ENCODE measurements at places on chromosomes 7 and 10.

GRCh38 chr7:44547536-44548231, 6.6 kb upstream of the NPC1L1 start:
- DNase-seq: no peak

GRCh38 chr7:24690251-24690650, 67.0 kb downstream of the GSDME start:
- no peak for DNase-seq

DNA sequence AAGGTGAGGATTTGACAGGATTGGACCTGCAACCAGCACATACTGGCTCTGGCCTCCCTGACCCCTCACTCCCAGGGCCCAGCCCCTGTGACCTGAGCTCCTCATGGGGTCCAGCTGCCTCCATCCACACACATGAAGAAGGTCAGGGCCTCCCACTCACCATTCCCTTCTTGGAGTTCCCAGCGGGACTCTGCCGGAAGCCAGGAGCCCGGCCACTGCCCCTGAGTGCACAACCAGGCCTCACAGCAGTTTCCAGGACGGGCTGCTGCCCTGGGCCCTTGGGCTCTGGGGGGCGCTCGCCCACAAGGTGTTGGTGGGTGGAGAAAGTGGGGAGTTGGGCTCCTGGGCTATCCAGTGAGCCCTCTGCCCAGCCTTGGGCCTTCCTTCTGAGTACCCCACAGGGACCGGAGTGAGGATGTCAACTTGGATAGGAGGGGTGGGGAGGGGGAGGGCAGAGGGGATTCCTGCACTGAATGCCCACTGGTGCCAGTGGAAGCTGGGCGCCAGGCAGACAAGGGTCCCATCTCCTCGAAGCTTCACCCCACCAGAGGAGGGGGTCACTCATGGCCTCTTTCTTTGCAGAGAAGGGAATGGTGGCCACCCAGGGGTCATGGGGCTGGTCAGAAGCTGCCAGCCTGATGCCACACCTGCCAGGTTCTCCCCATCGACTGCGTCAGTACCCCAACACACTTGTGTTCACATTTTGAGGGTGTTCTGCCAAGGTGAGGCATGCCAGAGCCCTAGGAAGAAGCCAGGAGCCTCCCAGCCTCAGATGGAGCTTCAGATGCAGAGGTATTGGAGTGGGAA, 115.3 kb downstream of the PTPN20 start:
- no peak for DNase-seq

- no peak for DNase-seq
Measured at GRCh38 chr7:44647981-44648714, 41.7 kb downstream of the OGDH start.

GRCh38 chr7:116802746-116803152, 59.6 kb upstream of the CAPZA2 start:
- DNase-seq: no peak

- DNase-seq: no peak
Measured at GRCh38 chr10:7547829-7548228, 118.9 kb downstream of the ITIH5 start.

DNA sequence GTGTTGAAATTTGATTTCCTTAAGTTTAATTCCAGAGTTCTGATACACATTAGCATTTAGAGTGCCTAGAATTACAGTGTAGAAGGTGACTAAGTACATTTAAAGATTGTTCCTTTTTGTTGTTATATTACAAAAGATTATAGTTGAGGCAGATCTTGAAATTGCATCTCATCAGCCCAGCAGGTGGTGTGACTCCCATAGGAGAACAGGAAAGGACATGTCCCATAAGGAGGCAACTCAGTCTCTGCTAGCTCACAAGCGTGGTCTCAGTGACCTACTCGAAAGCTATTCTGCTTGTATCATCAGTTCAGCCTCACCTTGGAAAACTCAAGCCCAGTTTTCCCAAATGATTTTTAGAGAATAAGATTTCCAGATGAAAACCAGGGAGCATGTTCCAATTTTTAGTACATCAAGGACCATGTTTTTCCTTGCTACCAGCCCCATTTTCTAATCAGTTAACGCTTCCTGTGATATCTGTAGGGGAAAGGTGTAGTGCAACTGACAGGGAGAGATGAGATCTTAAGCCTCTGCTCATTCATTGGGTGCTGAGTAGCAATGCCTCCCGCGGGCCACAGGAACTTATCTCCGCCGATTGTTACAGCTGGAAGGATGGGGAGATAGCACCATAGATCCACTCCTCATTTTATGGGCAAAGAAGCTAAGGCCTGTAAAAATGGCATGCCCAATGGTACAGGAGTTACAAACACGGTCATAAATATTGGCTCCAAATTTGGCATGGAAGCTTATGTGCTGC, 1.1 kb upstream of the GNAI1 start:
- no peak for DNase-seq

- no peak for DNase-seq
Measured at GRCh38 chr7:4265676-4266075, 416.4 kb upstream of the FOXK1 start.

- no peak for DNase-seq
Measured at GRCh38 chr7:16688249-16688648, 42.3 kb downstream of the BZW2 start.

GRCh38 chr10:122990278-122990677, 10.1 kb downstream of the PSTK start:
- no peak for DNase-seq

DNA sequence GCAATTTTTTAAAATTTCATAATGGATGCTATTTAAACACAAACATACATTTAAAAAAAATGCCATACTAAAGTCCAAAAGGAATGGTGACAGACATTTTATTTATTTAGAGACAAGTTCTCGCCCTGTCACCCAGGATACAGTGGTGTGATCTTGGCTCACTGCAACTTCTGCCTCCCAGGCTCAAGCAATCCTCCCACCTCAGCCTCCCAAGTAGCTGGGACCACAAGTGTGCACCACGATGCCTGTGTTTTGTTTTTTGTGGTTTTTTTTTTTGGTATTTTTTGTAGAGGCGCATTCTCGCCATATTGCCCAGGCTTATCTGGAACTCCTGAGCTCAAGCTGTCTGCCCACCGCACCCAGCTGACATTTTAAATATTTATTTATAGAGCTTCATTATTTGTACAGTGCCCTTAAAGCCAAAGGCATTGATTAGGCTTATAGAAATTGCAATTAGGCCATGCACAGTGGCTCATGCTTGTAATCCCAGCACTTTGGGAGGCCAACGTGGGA, 703.5 kb downstream of the AUTS2 start:
- no peak for DNase-seq

DNA sequence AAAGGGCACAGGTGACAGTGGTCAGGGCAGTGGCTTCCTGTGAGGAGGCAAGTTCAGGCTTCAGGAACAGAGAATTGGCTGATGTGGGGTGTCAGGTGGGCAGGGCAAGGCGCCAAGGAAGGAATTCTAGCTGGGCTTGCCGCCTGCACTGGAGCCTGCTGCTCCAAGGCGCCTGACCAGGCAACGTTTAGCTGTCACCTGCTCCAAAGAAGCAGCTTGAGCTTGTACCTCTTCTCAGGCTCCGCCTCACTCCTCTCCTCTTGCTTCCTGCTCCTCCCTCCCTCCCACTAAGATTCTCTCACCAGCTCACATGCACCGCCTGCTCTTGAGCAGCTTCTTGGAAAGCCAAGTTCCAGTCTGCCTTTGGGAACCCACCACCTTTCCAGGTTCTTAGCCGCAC, 187.4 kb upstream of the GRB10 start:
- DNase-seq: no peak

DNA sequence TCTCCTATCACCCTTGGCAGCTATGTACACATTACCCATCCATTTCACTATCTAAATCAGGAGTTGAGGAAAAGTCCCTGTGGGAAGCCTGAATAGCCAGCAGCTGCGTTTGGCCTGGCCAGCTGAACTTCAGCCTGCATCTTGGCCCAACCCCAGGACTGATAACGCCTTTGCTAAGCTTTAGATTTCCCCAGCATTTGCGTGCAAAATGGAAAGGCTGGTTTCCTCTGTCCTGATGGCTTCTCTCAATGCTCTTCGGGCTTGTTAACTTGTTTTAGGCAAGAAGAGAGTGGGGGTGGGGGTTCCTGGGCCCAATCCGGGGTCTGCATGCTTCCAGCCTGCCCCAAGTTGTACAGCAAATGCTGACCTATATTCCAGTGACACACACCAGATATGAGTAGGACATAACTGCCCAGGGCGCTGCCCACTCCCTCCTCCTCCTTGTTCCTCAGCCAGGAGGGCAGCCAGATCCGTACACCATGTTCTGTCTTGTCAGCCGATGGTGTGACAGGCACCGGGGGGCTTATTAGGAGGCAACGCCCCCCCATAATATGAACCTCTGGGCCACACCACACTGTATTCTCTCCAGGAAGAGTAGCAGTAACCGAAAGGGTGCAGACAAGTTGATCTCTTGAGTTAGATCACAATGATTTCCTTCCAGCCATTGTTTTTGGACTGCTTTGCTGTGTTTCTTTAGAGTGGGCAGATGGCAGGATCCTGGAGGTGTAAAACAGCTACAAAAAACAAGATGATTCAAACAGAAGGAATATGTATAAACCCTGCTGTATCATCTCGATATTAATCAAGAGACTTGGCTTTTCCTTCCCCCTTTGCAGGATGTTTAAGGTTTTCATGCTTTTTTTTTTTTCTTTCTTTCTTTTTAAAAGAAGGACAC, 339.0 kb downstream of the RNLS start:
- no peak for DNase-seq

DNA sequence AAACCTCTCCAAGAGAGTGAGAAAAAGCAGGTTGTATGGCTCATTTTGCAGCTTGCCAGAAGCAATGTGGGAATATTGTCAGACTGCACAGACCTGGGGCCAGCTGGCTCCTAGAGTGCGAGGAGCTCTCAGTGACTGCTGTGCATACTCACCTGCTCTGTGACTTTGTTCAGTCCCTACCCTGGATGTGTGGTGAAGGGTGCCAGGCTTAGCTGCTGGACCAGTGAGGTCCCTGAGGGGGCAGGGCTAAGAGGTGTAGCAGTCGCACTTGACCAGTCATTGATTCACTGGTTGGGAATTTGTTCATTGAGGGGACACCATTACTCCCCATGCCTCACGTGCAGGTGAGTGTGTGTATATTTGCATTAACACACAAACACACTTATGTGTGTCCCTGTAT, 60.1 kb downstream of the IKZF1 start:
- DNase-seq: no peak

DNA sequence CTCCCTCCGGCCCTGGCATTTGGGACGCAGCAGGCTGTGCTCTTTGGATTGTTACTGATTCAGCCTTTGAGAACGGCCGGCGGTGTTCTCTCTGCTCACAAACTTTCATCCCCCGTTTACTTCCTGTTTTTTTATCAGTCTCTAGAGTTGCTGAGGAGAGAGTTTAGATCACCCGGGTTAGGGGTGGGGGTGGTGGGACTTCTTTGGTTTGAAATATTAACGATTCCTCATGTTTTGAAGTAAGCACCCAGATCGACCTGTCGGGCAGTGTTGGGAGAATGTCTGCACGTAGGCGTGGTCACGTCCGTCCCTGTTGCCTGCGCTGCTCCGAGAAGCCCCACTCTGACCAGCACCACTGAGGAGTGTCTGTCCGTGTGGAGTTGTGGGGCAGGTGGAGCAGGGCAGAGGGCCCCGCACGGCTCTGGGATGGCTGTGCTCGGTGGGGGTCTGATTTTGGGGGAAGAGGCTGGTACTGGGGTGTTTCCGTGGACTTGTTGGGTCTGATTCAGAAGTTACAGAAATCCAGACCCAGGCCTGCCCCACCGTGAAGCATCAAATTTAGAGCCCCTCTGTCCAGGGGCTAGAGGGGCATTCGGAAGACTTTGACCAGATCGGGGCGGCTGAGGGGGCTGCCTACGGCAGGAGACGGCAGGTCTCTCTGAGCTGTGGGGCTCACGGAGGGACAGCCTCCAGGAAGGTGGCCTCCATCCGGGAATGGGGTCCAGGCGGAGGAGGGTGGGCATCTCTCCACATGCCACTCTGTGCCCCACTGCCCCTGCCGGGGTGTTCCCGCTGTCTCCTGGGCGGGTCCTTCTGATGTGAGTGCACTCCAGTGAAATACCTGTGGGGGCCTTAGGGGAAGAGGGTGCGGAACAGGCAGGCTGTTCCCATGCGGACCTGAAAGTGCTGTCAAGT, 7.4 kb downstream of the INPP5A start:
- no peak for DNase-seq

DNA sequence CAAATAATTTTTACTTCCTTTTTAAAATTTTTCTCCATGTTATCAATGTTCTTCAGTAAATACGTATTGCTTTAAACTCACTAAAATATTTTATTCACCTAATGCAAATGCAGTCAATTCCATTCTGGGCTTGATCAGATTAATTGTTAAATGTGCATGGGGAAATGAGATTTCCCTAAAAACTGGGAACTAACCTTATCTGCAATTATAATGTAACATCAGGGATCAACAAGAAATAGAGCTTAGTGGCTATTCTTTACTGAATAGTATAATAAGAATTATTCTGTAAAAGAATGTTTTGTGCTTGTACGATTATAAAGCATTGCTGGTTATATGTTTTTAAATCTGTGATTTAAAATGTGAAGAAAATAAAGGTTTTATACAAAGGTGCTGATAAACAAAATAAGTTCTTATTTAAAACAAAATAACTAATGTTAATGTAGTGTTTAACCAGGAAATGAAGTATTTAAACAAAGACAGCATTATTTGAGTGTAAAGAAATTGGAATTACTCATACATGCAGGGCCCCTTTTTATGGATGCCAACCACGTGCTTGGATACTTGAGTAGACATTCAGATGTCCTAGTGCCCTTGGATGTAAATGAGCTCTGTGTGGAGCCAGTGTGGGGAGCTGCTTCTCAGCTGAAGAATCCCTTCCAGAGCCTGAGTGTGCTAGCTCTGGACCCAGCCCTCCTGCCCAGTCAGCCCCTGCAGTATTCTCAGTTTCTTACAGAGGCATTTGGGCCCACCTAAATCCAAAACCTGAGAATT, 84.2 kb downstream of the REEP3 start:
- no peak for DNase-seq

GRCh38 chr10:31479752-31480151, 160.7 kb downstream of the ZEB1 start:
- DNase-seq: no peak

DNA sequence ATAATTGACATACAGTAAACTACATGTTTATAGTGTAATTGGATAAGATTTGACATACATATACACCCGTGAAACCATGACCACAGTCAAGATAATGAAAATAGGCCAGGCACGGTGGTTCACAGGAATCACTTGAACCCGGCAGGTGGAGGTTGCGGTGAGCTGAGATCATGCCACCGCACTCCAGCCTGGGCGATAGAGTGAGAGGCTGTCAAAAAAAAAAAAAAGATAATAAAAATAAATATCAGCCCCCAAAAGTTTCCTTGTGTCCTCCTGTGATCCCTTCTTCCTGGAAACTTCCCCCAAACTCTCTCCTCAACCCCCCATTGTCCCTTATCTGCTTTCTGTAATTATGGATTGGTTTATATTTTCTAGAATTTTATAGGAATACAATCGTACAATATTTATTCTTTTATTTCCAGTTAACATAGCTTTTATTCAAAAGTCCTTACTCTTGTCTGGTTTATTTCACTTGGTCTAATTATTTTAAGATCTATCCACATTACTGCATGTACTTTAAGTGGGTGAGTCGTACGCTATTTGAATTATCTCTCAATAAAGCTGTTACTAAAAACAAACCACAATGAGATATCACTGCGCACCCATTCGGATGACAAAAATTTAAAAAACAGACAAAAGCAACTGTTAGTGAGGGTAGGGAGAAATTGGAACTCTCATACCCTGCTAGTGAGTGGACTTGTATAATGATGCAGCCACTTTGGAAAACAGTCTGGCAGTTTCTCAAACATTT, 30.1 kb upstream of the TNPO3 start:
- no peak for DNase-seq

GRCh38 chr7:143467724-143468123, 9.9 kb upstream of the TAS2R41 start:
- DNase-seq: no peak

All from stimulated activated CD8-positive, alpha-beta memory T cell treated with anti-CD3 and anti-CD28 coated beads, Interleukin-12 subunit alpha, Interleukin-12 subunit beta, amount 100 ng/mL, for 4 hours (primary cell).